ENCODE measurements at places on chromosomes 6 and 20.
A peak's percentile ranks its signal among the peaks of the same experiment; 100 is the strongest.

- DNase-seq = no peak
Observed at GRCh38 chr6:84671183-84671582, 93.2 kb downstream of the TBX18 start.

GRCh38 chr6:33375143-33375671, 16.4 kb upstream of the KIFC1 start:
- DNase-seq = no peak

GRCh38 chr6:24880451-24880850, 55.3 kb downstream of the RIPOR2 start:
- no peak for DNase-seq

DNA sequence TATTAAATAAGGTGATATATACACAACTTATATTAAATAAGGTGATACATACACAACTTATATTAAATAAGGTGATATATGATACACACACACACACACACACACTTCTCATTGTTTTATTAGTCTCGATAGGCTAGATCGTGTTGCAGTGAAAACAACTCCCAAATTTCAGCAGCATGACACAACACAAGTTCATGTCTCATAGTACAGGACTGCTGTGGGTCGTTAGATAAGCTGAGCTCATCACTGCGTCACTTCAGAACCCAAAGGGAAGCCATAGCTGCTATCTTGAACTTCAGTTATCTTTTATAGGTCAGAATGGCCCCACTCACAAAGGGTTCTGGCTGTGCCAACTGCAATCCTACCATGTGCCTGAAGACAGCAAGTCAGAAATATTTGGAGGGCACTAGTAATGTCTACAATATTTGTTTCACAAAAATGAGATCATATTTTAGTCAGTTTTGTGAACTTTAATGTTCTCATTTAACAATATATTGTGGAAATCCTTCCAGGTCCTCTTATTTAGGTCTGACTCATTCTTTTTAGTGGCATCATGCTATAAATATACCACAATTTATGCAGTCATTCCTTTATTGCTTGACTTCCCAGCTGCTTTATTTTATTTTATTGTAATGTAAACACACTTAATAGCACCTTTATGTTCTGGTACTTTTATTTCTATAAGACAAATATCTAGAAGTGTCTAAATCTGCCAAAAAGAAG, 290.2 kb downstream of the PHACTR1 start:
- DNase-seq = no peak

- DNase-seq = no peak
Observed at GRCh38 chr20:24436160-24436559, 33.3 kb upstream of the SYNDIG1 start.

- no peak for DNase-seq
Observed at GRCh38 chr6:50427267-50427666, 286.1 kb upstream of the TFAP2D start.

- no peak for DNase-seq
Observed at GRCh38 chr6:152993431-152993830, 9.1 kb downstream of the MTRF1L start.

GRCh38 chr20:51831866-51832265, 29.5 kb upstream of the SALL4 start:
- DNase-seq = no peak

DNA sequence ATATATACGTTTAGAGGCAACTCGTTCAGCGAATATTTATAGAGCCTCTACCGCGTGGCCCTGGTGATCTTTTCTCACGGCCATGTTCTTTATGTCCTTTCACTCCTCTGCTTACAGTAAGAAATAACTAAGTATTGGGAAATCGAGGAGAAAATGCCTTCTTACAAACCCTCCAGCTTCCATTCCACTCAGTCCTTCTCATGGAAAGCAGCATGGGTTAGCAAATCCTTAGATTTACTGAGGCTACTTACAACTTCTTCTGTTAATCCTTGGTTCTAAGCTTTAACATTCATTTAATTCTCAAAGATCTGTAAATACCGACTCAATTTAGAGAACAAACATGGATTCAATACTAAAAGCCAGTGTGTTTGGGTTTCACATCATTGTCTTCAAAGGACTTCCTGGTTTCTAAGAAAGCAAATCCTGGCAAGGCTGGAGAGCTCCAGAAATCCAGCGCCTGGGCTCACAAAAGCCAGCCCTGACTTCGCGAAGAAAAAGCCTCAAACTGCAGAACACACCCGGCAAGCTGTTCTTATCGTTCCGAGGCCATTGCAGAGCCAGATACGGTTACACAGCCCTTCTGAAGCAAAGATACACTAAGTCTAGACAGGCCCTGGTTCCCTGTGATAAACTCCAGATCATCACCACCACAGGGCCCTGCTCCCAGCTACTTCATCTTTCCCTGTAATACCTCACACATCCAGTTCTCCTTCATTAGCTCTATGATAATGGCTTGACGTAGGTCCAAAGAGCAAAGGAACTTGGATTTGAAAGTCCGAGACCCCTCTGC, 19.2 kb downstream of the AGPAT4 start:
- no peak for DNase-seq

- DNase-seq = no peak
Observed at GRCh38 chr20:11210611-11211010, 536.8 kb upstream of the JAG1 start.

DNA sequence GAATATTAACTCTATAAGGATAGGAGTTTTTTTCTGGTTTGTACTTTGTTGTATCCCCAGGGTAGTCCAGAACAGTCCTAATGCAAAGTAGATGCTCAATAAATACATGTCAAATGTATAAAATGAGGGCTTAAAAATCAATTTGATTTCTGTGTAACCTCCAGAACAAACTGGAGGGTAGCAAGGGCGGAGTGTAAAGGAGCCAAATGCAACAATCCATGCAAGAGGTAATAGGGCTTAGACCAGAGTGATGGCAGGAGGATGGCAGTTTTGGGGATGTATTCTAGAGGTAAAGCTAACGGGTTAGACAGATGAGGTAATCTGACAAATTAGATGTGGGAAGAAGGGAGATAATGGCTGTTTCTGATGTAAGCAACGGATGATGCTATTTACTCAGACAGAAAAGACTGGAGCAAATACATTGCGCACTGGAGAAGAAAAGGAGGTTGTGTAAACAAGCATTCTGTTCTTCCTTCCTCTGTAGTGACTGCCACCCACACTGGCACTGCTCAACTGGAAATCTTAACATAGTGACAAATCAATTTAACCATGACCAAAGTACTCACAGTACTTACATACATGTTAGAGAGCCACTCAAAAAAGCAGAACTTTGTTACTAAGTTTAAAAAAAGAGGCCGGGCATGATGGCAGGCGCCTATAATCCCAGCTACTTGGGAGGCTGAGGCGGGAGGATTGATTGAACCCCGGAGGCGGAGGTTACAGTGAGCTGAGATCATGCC, 2.0 kb downstream of the ZNF318 start:
- no peak for DNase-seq

DNA sequence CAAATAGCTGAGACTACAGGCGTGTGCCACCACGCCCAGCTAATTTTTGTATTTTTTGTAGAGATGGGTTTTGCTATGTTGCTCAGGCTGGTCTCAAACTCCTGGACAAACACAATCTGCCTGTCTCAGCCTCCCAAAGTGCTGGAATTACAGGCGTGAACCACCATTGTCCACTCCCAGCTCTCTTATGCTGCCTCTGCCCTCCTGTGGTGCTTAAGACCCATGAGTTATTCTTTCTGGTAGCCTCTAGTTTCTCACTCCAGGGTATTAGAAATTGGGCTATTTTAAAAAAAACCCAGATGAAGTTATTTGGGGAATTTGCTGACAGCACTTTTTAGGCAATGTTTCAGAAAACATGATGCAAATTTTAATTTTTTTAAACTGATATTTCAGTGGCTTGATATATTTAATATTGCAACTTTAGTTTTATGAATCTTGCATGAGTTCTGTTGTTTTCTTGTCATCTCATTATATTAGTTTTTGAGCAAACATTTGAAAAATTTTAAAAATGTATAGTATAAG, 114.0 kb upstream of the FOXO3 start:
- no peak for DNase-seq

DNA sequence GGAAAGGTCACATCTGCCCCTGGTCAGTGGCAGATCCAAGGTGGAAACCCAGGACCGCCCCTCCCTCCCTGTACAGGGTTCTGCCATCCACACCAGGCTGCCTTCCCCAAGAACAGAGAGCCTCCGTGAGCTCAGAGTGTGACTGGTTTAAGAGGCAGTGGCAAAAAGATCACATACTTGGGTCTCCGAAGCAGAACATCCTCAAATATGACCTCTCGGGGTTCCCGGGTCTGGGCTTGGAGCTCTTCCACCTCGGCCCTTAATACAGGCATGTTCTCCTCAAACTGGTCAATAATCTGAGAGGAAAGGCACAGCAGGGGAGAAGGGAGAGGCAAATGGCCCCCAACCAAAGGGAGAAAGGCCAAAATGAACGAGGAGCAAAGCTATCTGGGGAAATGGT, 14.8 kb downstream of the C20orf96 start:
- DNase-seq = no peak

- DNase-seq = no peak
Observed at GRCh38 chr6:170148709-170149470, 142.0 kb downstream of the DLL1 start.

GRCh38 chr6:167779993-167780655, 46.6 kb upstream of the AFDN start:
- DNase-seq = no peak

GRCh38 chr6:159931112-159931511, 37.8 kb upstream of the IGF2R start:
- no peak for DNase-seq

DNA sequence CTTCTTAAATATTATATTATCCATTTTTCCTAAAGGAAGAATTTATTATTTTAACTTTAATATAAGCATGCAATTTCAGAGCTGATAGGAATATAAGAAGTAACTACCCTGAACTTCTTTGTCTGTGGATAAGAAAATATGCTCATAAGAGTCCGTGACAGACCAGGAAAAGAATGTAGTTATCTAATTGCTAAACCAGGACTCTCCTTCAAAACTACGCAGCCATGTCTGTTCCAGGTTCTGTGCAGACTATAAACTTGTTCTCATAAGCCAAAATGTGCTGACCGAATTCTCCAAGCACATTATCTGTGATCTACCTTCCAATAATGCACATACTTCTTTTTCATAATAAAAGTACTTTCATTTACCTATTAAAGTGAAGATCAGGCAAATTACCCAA, 116.5 kb downstream of the TRDN start:
- DNase-seq = no peak

- no peak for DNase-seq
Observed at GRCh38 chr6:136030131-136030530, 178.6 kb downstream of the PDE7B start.

DNA sequence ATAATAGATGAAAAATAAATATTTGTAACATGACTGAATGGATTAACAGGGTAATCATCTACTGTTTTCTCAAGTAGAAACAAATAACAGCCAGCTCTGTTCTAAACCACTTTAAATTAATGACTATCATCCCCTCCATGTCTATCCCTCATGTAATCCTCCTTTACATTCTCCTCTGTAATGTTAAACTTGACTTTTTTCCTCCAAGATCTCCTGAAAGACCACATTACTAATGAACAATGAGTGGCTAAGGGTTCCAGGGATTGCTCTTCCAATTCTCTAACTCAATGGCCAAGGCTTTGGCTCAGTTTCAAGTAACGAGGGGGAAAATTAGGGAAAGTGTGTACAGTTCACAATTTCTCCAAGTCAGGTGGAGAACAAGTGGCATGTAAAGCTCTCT, 37.6 kb upstream of the FBXL4 start:
- DNase-seq = no peak

GRCh38 chr6:34457742-34458735, 7.8 kb upstream of the PACSIN1 start:
- DNase-seq = no peak

DNA sequence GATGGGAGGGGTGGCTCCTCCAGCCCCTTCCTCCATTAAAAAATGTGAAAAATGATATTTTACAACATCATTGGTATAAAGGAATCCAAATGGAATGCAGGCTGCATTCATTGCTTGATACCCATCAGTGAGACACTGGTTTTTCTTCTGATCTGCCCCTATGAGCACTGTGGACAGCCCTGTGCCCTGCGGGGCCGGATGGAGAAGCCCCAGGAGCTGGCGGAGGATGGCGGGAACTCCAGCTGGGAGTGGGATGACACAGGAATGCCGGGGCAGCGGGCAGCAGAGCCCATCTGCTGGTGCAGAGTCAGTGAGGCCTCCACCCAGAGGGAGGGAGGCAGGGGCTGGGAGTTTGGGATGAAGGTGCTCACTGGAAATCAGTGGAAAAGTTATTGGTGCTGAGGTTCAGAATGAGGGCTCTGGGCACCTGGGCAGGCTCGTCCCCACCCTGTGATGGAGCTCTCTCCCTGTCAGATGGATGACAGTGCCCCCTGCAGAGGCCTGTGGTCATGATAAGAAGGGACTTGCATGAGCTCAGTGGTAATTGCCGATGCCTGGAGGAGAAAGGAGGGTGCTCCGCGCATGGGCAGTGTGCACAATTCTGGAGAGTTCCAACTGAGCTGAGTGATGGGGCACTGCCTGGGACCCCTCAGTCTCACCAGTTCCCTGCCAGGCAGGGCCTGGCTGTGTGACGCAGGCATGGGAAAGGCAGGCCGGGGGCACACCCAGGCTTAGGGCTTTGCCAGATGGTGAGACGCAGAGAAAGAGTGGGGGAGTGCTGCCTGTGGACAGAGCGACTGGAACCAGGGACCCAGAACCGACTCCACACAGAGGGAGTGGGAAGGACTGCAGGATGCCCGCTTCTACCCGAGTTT, 23.2 kb downstream of the CTCFL start:
- no peak for DNase-seq

DNA sequence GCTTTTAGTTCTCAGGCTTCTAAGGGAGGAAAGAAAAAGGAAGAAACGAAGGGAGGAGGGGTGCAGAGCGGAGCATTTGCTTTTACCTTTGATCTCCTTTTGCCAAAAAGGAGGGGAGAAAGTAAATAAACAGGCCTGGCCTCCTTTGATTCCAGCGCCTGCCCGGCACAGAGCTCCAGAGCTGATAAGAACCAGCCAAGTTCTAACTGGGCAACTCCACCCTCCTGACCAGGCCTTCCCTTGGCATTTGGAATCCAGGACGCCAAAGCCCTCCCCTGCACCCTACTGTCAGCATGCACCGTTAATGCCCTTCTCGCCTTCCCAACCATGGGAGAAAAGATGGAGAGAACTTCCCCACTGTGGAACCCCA, 120.8 kb upstream of the PTPN1 start:
- DNase-seq = no peak

- DNase-seq = no peak
Observed at GRCh38 chr6:142332393-142333098, 30.7 kb downstream of the ADGRG6 start.

GRCh38 chr6:135519348-135519747, 21.8 kb upstream of the AHI1 start:
- DNase-seq = no peak

GRCh38 chr6:84685983-84686584, 78.3 kb downstream of the TBX18 start:
- no peak for DNase-seq

GRCh38 chr20:50165684-50166554, 12.4 kb upstream of the PEDS1 start:
- peak; percentile 97 for DNase-seq
